Stimulated activated CD8-positive, alpha-beta memory T cell treated with anti-CD3 and anti-CD28 coated beads, Interleukin-7, amount 100 ng/mL, for 1 hour (primary cell): ENCODE measurements at places on chromosomes 12 and 14.

GRCh38 chr14:74491956-74492775 lies 939 bp downstream of the NPC2 start:
- no peak for DNase-seq

GRCh38 chr14:44461811-44462210 lies 45.3 kb downstream of the FSCB start:
- DNase-seq = no peak

DNA sequence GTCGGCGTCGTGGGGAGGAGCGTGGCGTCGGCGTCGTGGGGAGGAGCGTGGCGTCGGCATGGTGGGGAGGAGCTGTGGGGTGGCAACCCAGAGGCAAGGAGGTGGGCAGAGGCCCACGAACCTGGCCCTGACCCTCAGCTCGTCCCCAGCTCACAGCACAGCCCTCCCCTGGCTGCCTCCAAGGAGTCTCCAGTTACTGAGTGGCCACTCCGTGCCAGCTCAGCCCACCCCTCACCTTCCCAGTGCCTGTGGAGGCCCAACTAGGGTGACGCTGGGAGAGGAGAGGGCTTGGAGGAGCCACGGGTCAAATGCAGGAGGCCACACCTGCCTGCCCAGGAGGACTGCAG lies 5.8 kb downstream of the ADSS1 start:
- no peak for DNase-seq

DNA sequence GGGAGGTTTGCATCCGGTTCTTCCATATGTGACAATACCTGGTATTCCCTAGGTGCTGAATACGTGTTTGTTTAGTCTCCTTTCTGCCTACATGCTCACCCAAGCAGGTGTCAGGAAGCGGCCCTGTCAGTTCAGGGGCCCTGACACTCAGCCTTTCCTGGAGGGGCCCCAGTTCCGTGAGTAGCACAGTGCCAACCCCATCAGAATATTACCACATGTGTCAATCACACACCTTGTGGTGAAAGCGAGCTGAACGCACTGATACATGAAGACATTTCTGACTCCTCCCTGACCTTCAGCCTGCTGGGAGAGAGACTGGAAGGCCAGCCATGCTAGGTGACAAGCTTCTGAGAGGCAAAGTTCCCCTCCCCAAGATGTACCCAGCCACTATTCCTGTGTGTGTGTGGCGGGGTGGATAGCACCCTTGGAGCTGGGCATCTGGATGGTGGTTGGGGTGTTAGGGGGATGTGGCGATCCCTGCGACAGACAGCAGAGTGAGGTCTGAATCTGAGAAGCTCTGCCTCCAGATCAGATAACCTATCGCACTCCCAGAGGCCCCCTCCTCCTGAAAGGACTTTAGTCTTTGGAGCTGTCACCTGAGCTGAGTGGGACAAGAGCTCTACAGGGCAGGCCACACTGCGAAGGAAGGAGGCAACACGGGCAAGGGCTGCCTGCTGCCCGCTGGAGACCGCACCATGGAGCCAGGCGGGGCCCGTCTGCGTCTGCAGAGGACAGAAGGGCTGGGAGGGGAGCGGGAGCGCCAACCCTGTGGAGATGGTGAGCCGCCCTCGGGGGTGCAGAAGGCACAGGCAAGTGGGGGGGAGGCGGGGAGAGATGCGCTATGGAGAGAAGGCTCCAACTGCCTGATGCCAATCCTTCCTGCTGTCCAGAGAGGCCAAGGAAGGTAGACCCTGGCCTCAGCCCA lies at the start of gene SOAT2:
Gene SOAT2 (plus strand): TSS at position 604 of the 925 bp plus-strand sequence. CDS start 92 bp downstream, at position 696.
- no peak for DNase-seq

GRCh38 chr14:91919814-91920213 lies 27.7 kb downstream of the FBLN5 start:
- DNase-seq = no peak

- no peak for DNase-seq
Measured at GRCh38 chr14:65302571-65303189, 109.8 kb upstream of the FUT8 start.

DNA sequence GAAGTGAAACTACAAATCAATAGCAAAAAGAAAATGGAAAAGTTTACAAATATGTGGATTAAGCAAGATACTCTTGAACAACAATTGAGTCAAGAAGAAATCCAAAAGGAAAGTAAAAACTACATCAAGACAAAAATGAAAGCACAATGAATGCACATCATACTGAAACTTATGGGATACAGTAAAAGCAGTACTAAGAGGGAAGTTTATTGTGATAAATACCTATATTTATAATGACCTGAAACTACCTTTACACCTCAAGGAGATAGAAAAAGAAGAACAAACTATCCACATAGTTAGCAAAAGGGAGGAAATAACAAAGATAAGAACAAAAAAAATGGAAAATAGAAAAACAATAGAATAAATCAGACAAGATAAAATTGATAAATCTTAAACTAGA lies 375.0 kb downstream of the TRHDE start:
- DNase-seq = no peak

- DNase-seq = no peak
Measured at GRCh38 chr12:76633415-76633814, 73.8 kb upstream of the OSBPL8 start.

- no peak for DNase-seq
Measured at GRCh38 chr12:76049575-76050251, 18.1 kb upstream of the PHLDA1 start.

DNA sequence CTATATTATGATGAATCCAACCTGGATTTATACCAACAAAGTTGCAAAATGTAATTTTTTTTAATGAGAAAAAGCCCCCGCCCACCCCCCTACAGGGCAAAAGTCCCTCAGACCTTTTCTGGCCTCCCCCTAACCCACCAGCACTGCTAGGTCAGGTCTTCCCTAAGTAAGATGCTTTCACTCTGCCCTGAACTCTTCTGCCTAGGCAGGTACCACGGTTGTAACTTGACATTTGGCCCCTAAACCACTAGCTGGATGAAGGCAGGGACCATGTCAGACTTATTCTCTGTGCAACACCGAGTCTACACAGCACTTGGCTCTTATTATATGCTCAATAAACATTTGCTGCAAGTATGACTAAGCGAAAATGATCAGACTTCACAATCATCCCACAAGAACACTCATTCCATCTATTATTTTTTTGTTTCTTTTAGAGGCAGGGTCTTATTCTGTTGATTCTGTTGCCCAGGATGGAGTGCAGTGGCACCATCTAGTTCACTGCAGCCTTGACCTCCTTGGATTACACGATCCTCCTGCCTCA lies 63.2 kb downstream of the SPRING1 start:
- no peak for DNase-seq

GRCh38 chr14:47730296-47730695 lies 54.9 kb upstream of the MDGA2 start:
- no peak for DNase-seq
